Glutamatergic neuron (in vitro differentiated cells): ENCODE measurements at places on chromosomes 7 and 10.
A peak's percentile ranks its signal among the peaks of the same experiment; 100 is the strongest.

DNA sequence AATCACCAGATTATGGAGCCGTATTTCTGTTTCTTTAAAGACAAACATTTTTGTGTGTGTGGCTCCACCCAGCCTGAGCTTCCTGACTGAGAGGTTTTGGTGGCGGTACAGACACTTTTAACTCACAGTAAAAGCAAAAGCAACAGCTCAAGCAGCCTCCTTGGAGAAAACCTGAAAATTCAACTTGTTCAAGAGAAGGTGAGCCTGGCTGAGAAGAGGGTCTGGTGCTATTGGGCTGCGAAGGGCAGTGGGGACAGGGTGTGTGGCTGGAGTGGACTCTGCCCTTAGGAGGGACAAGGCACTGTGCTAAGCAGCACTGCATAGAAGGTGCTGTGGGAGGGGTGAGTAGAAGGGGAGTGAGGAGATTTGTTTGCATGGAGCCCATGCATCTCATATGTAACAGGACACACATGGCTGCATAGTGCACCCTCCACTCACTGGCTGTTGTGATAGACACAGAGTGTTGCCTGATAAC is at the start of gene GIMAP7:
Gene GIMAP7, plus strand, starts transcription at position 125 of the 475 bp plus-strand sequence. CDS start 5,103 bp downstream, outside the sequence.
- no peak within 1 kb of the TSS for H3K4me3 ChIP-seq
- no peaks in the 10 kb centered on the region for H3K27me3 ChIP-seq
- no peak for DNase-seq
- no peaks in the 10 kb centered on the region for H3K4me1 ChIP-seq

DNA sequence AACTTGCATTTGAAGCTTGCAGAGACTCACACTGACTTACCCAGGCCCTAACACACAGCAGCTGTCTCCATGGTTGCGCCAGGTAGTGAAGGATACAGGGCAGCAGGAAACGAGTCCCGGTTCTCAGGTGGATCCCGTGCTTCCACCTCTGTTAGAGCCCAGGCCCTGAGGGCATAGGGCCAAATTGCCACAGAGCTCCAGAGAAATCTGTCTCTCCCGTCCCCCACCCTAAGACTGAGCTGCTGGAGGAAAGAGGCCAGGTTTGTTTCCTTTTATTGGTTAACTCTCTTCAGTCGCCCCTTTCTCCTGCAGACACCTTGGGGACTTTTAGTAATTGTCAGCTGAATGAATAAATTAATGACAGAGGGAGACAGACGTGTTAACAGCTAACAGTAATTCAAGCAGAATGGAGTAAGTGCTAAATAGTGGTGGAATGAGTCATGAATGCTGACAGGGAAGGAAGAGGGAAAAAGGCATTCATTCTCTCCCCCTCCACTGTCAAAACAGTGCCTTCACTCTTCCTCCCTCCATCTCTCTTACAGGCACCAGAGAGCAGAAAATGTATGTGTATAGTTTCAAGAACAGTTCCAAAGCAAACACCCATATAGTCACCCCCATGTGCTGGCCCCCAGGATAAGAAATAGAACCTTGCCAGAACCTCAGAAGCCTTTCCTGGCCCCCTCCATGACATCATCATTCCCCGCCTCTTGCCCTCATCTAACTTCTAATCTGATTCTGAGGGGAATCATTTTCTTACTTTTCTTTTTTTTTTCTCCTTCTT is 16.8 kb upstream of the DLG5 start:
- DNase-seq = no peak
- H3K4me1 ChIP-seq = peaks cover 6% of the 10 kb centered on the region
- H3K27me3 ChIP-seq = no peaks in the 10 kb centered on the region

DNA sequence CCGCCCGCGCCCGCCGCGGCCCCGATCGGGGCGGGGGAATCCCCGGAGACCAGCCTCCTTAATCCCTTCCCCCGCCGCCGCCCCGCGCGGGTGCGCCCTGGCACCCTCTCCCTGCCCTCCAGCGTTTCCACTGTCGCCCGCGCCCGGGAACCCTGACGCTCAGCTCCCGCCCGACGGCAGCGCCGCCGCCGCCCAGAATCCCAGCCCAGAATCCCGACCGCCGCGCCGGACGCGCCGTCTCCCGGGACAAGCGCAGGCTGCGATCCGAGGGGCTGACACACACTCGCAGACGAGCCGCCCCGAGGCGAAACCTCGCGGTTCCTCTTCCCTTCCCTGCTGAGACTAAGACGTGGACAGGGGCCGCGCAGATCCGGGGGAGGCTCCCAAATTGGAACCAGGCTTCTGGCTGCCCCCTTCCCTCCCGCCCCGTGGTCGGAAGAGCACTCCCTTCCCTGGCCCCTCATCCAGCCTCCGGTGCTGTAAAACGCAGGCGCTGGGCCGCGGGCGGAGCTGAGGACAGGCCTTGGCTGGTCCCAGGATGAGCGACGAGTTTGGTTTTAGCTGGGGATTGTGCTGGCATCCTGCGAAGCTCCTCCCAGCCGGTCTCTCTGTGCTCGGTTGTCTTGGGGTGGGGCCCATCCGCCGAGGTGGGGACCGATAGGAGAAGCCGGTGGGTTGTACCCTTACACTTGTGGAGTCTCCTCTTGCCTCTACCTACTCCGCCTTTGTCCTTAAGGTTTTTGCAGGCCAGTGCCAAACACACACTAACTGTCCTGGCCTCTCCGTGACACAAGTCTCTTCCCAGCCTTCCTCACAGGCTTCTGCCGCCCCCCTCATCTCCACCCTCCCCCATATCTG is 1.1 kb downstream of the MARVELD1 start:
- peak overlapping the region; percentile 98 for H3K4me3 ChIP-seq
- peak; percentile 81 for DNase-seq
- H3K27me3 ChIP-seq = peaks cover 16% of the 10 kb centered on the region
- H3K4me1 ChIP-seq = peaks cover 12% of the 10 kb centered on the region

DNA sequence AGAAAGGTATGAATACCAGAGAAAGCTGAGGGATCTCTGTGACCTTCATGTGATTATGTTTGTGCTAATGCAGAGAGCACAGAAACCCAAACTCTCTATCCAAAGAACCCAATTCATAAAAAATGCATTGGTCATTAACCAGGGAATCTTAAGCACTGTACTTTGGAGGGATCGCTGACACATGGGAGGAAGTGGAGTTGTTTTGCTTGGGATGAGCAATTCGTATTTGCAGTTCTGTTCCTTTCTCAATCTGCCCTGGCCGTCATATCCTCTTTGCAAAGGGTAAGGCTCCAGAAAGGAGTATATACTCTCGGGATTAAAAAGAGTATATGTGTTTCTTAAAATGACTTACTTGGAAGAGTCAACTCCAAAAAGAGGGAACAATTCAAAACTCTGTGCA is 221.3 kb downstream of the POU6F2 start:
- H3K27me3 ChIP-seq = peaks cover 3% of the 10 kb centered on the region
- no peak for DNase-seq
- H3K4me3 ChIP-seq = no peak overlapping the region
- H3K27ac ChIP-seq = no peak overlapping the region

GRCh38 chr7:90551036-90551435 is 45.1 kb upstream of the CDK14 start:
- no peak for DNase-seq
- H3K27ac ChIP-seq = no peak overlapping the region
- peaks cover 4% of the 10 kb centered on the region for H3K4me1 ChIP-seq
- no peaks in the 10 kb centered on the region for H3K36me3 ChIP-seq

DNA sequence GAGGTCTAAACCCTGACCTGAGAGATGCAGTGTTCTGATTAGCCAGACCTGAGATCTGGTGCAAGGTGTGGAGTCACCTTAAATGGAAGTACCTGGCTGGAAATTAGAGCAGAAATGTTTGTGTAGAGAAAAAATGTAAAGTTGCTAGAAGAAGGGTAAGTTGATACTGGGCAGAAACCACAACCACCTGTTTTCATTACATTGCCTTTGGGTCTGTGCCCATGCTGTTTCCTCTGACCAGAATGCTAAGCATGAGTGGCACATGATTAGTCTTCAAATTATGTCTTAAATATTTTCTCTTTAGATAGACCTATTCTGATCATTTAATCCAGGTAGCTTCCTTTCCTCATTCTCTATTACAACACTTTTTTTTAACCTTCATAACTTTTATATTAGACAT is 69.0 kb downstream of the CASD1 start:
- no peak for DNase-seq
- no peaks in the 10 kb centered on the region for H3K4me1 ChIP-seq
- H3K4me3 ChIP-seq = no peak overlapping the region
- H3K36me3 ChIP-seq = peaks cover 30% of the 10 kb centered on the region
- H3K27ac ChIP-seq = no peak overlapping the region
- H3K27me3 ChIP-seq = peaks cover 4% of the 10 kb centered on the region

DNA sequence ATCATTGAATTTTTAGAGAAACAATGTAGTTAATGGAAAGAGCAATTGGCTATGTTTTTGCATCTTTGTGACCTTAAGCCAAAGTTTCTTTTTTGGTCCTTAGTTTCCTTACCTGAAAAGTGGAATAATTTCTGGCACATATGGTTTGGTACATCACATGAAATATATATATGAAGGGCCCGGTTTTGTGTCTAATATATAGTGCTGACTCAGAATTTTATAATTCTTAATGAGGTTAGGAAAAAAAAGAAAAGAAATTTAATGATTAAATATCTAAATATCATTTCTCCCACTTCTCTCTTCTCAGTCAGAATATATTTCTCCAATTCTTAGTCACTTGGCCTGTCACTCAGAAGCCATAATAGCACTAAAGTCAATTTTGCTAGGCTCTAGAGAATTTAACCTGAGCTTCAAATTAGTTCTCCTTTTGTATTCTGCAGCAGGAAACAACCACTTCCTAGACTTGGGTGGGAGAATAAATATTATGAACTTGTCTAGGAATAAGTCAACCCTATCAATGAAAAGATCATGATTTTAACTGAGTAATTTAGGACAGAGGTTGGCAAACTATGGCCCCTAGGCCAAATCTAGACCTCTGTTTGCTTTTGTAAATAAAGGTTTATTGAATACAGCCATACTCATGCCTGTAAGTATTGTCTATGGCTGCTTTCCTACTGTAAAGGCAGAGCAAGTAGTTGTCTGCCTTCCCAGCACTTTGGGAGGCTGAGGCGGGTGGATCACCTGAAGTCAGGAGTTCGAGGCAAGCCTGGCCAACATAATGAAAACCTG is 34.6 kb downstream of the PPP1R9A start:
- H3K4me1 ChIP-seq = no peaks in the 10 kb centered on the region
- no peaks in the 10 kb centered on the region for H3K27me3 ChIP-seq
- H3K27ac ChIP-seq = no peak overlapping the region
- DNase-seq = no peak
- no peaks in the 10 kb centered on the region for H3K36me3 ChIP-seq

- H3K27me3 ChIP-seq = no peaks in the 10 kb centered on the region
- no peaks in the 10 kb centered on the region for H3K4me1 ChIP-seq
- peaks cover 4% of the 10 kb centered on the region for H3K36me3 ChIP-seq
- no peak overlapping the region for H3K4me3 ChIP-seq
- no peak overlapping the region for H3K27ac ChIP-seq
Observed at GRCh38 chr10:27413387-27413786, 90.7 kb upstream of the RAB18 start.

DNA sequence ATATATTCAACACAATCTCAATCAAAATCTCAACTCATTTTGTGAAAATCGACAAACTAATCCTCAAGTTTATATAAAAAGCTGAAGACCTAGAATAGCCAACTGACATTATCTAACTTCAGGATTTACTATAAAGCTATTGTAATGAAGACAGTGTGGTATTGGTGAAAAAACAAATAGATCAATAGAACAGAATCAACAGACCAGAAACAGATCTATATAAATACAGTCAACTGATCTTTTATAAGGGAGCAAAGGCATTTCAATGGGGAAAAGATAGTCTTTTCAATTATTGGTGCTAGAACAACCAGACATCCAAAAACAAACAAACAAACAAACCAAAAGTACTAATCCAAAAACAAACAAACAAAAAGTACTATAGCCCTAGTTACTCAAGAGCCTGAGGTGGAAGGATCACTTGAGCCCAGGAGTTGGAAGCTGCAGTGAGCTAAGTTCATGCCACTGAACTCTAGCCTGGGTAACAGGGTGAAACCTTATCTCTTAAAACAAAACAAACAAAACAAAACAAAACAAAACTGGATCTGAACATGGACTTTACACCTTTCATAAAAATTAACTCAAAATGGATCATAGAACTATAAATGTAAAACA is 26.6 kb upstream of the AKR1D1 start:
- H3K4me1 ChIP-seq = no peaks in the 10 kb centered on the region
- no peaks in the 10 kb centered on the region for H3K27me3 ChIP-seq
- H3K4me3 ChIP-seq = no peak overlapping the region
- H3K27ac ChIP-seq = no peak overlapping the region
- DNase-seq = no peak

DNA sequence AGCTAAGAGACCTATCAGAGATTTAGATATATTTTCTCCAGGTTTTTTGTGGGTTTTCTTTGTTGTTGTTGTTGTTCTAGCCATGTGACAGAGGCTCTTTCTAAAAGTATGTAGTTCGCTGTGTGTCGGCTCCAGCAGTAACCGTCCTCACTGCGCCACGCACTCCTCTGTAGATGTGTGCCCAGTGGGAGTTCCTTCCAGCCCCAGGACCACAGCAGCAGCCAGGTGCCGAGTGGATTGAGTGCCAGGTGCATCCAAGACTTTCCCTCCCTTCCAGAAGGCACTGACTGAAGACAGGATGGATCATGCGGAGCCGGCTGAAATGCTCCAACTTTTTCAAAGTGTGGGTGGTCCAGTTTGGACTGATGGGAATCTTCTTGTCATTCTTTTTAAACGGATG is 31.8 kb downstream of the WDR86 start:
- H3K4me3 ChIP-seq = no peak overlapping the region
- H3K36me3 ChIP-seq = no peaks in the 10 kb centered on the region
- H3K4me1 ChIP-seq = peaks cover 14% of the 10 kb centered on the region
- H3K27me3 ChIP-seq = peaks cover 12% of the 10 kb centered on the region
- DNase-seq = no peak
- no peak overlapping the region for H3K27ac ChIP-seq

DNA sequence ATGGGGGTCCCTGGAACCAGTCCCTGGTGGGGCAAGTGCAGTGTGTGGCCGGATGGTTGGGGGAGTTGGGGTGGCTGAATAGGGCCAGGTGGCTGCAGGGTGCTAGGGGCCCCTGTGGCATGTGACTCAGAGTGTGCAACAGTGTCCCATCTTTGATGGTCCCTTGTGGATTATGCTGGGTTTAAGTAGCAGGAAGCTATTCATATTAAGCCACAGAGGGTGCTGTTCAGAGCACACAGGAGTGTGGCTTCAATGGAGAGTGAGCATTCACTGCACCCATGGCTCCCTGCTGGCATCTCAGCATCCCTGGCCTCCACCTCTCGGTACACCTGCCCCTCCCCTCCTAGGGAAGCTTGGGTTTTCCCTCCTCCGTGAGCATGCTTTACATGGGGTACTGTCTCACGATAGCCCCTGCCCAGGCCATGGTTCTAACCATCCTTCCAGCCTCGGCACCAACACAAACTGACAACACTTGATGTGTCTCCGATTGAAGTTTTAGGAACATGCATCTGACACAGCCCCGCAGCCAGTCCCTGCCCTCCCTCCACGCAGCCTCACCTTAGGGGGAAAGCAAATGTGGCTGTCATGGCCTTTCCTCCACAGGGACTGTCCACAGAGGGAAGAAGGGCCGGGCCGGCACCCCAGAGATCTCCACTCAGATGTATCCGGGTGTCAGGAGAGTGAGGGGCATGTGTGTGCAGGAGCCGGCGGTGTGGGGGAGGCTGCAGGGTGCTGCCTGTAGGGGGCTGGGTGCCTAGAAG is 30.4 kb upstream of the PPIF start:
- H3K4me3 ChIP-seq = no peak overlapping the region
- DNase-seq = no peak
- peak overlapping the region; percentile 48 for H3K27ac ChIP-seq
- H3K27me3 ChIP-seq = peaks cover 34% of the 10 kb centered on the region
- peaks cover 37% of the 10 kb centered on the region for H3K4me1 ChIP-seq
